Stimulated activated CD8-positive, alpha-beta memory T cell treated with anti-CD3 and anti-CD28 coated beads, Interleukin-2, amount 100 ng/mL, for 48 hours (primary cell): ENCODE measurements at places on chromosomes 12 and 14.

DNA sequence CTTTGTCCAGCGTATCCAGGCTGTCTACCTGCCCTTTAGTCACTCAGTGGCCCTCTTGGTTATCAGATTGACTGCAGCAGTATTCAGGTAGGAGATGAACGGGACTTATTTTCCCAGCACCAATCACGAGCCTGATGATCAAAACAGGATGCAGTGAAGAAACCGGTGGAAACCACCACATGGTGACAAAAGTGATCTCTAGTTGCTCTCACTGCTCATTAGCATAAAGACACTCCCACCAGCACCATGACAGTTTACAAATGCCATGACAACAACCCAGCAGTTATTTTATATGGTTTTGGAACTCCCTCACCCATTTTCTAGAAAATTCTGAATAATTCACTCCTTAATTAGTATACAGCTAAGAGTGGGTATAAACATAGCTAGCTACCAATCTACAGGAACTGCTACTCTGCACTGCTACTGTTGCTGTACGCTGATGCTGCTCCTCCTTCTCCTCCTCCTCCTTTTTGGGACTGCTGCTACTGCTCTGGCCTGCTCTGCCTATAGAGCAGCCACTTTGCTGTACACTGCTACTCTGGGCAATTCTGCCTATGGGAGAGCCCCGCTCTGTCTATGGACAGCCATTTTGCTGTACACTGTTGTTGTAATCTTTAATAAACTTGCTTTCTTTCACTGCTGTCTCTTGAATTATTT is 142.5 kb upstream of the SSTR1 start:
- no peak for DNase-seq

DNA sequence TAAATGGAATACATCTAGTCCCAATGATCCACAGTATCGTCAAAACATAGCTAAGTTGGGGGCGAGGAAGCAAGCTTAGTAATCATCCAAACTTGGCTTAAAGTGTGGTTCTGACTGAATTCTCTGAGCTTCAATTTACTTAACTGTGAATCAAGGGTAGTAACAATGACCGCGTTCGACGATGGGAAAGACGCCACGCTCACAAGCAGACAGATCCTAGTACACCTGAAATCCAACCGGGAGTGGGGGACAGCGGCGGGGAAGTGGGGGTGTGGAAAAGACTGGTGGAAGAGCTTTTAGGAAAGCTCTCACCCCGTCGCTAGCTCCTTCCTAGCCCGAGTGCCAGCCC is 433 bp downstream of the COX16 start:
- DNase-seq, result no peak

- no peak for DNase-seq
Observed at GRCh38 chr14:58574623-58575022, 63.1 kb upstream of the DACT1 start.

DNA sequence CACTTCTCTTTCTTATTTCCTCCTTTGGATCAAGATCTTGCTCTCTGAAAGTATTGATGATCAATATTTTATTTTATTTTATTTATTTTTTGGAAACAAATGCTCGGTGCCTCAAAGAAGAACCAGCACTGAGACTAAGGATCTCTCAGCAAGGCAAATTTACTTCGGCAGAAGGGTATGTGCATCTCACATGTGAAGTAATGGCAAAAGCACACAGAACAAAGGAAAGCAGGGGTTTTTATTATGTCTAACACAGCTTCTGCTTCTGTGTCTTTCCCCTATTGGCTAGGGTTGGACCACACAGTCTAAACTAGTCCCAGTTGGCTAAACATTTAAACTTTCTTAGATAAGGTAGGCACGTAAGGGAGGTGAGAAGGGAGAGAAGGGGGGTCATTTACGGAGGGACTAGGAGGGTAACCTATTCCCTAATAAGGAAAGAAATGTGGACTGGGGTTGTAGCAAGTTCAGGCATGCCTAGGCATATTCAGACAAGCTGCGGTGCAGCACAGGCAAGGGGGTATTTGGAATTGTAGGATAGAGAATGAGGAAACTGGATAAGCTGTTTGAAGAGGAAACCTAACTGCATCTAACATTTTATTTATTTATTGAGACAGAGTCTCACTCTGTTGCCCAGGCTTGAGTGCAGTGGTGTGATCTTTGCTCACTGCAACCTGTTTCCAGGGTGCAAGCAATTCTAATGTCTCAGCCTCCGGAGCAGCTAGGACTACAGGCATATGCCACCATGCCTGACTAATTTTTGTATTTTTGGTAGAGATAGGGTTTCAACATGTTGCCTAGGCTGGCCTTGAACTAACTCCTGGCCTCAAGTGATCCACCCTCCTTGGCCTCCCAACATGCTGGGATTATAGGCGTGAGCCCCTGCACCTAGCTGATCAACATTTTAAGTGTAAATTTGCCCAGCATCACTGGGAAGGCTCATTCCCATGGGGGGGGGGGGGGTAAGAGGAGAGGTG is 90.0 kb upstream of the EIF5 start:
- DNase-seq, result no peak

- peak; percentile 37 for DNase-seq
Observed at GRCh38 chr12:7966563-7966962, 30.6 kb upstream of the SLC2A3 start.
